Fibroblast of skin of right quadriceps (primary cell): ENCODE measurements at places on chromosomes 6 and 20.

DNA sequence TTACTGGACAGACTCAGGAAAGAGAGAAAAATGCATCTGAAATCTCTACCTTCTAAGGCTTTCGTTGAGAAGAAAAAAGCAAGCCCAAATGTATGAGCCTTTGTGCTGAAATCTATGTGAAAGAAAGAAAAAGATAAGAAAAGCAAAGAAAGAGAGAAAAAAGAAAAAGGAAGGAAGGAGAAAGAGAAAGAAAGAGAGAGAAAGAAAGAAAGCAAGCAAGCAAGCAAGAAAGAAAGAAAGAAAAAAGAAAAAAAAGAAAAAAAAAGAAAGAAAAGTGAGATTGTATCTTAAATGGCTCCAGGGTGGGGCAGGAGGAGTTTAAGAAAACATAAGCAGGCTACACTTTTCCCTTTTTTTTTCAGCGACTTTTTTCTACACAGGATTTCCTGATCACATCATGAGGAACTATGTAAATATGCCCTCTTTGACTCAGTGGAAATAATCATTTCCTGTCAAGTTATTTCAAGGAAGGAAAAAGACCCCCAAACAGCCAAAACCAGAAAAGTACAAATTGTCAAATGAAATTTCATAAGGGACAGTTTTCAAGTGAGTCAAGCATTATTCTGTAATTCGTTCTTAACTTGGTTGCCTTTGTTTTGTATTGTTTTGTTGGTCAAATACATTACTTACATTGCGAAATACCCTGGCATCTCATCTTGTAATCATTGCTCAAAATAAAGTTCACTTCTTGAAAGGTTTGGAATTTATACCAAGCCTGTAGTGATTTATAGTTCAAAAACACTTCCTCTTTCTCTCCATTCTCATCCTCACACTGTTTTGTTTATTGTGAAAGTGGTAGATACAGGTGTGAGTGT, 79.5 kb upstream of the RNF217 start:
- DNase-seq: peak; percentile 50

DNA sequence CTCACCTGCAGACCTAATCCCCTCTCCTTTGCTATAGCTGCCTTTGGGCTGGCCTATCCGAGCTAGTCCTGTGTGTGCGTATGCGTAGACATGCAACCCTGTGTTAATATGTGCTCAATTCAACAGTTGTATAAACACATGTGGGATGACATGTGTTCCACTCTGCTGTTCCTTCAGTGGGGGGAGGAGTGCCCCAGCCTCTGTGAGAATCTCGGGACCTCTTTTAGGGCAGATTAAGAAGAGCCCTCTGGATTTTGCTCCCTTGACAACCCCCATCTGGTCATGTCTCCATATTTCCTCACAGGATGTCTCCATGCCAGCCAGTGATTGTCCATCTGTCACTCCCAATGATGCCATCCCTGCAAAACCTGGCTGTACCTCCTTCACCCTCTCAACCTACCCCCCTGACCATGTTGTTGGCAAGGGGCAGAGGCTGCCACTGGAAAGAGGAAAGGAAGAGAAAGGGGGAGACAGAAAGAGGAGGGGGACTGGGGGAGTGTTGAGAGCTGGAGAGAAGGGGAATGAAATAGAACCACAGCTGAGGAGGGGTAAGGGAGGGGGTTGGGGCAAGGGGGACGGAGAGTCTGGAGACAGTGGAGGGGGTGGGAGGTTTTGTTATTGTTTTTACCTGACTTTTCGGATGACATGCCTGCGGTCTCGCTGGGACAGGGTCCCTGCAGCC, 417 bp downstream of the PRRT1 start:
- DNase-seq: no peak

- DNase-seq: no peak
These were observed 66.2 kb downstream of the ARMC2 start for GRCh38 chr6:108914235-108915022.

DNA sequence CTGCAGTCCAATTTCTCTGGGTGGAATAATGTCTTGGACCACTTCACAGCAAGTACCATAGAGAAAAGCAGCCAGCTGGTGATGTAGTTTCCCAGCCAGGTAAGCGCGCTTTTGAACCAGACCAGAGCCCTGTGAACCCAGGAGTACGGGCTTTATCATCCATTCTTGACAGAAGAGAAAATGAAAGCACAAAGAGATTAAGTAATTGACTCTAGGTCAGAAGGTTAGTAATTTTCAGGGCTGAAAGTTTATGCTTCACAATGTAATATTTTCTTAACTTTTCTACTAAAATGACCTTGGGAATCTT, 7.1 kb upstream of the UST start:
- DNase-seq: no peak

- peak; percentile 91 for DNase-seq
These were observed 84.3 kb upstream of the TAB2 start for GRCh38 chr6:149233056-149233715.

DNA sequence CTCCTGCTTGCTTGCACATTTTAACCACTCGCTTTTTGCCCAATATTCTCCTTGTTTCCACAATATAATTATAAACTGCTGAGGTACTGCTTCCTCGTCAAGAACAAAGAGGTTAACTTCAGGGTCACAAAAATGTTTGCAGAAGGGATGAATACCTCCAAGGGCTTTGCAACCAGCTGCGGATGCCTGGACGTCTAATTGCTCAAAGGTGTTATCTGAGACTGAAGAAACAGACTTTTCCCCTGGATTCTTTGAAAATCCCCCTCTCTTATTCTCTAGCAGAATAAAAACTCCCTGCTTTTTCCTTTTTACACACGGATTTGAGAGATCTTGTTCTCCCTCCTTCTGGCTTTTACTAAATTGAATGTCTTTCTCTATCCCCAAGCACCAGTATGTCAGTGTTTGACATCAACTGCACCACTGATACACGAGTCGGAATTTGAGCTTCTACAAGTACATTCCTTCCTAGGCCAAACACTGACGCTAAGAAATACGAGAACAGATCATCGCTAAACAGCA, 336 bp upstream of the SMPDL3A start:
- DNase-seq: peak; percentile 83

DNA sequence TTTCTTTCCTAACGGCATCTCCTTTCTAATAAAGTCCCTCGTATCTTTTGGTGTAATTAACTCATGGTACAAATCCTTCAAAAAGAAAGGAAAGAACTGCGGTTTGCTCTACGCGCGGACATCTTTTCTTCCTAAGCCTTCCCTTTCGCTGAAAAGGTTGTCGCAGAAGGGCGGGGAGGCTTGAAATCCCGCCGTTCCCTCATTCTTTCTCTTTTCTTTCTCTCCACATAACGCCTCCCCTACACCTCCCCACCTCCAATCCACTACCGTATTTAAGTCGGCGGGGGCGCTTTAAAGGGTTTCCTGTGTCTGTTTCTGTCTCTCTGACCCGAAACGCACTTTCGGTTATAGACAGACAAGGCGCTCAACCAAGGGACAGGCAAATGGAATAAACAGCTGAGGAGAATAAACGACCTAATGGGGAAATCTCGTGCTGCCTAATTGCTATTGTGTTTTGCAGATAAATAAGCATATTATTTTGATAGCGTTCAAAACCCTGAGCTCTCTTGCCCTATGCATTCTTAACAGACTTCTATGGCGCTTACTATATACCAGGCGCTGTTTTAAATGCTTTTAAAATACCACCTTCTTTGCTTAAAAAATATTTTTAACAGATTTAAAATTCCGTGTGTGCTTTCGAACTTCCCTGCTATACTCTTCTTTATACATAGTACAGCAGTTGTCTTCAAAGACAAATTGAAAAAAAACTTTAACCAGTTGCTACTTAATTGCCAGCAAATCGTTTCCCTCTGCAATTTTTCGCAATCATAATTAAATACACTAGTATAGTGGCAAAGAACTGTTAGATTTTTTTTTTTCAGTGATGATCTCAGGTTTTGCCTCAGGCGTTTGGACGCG, 2.5 kb upstream of the HEY2 start:
- DNase-seq: peak; percentile 32

GRCh38 chr20:37992802-37993409, 40.4 kb downstream of the TTI1 start:
- peak; percentile 93 for DNase-seq

- peak; percentile 72 for DNase-seq
These were observed 47.3 kb downstream of the L3MBTL3 start for GRCh38 chr6:130065609-130066156.

DNA sequence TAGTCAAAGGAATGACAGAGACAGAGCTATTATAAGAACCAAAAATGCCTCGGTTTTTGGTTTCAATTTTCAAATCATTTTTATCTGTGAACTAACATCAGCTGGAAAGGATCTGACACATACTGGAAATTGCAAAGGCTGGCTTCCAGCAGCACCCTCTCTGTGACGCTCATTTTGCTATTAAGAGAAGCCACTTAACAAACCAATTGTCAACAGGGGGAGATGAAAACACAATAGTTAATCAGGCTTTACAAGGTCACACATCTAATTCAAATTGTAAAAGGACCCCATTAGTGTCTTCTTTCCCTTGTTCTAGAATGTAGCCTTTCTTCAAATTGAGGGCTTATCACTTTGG, 160.5 kb downstream of the TFAP2B start:
- no peak for DNase-seq

DNA sequence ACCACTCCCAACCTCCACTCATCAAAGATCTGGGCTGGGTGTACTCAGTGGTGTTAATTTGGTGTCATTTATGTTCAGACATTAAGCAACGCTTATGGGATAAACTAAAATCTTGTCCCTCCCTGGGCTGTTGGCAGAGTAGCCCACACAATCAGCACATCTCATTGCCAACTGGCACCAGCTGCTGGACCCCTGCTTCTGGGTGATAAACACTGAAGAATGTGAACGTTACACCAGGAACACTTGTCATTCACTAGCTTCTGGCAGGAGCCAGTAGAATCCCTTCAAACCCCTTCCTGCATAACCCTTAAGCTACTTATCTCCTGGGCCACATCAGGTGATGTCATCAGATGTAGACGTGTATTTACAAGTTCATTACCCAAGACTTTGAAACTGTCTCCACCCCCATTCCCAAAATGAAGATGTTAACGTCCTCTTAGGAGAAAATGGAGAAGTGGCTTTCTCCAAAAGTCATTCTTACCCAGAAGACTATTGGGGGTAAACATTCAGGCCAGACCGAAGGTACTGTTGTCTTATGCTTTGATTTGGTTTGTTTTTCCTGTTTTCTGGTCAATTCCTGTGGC, 107.8 kb upstream of the CD93 start:
- no peak for DNase-seq

DNA sequence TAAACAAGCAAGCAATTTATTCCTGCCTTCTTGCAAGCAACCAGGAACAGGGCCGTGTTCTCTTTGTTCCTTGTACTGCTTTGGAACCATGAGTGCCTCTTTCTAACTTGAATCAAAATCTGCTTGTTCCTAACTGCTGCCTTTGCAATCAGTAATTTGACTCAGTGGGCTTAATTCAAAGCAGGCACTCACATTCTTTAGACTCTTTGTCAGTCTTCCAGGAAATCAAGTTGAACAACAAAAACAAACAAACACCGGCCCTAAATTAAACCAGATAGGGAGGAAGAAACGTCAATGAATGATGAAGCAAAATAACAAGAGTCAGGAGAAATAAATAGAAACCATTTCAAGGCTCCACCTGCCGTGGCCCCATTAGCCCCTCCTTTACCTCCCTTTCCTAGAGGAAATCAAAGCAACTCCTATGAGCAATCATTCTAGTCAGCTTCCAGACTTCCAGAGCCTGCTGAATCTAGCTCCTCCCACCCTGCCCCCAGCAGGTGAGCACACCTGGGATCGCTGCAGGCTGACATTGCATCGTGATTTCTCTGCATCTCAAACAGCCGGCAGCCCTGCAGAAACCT, 582.2 kb upstream of the FLRT3 start:
- peak; percentile 73 for DNase-seq

DNA sequence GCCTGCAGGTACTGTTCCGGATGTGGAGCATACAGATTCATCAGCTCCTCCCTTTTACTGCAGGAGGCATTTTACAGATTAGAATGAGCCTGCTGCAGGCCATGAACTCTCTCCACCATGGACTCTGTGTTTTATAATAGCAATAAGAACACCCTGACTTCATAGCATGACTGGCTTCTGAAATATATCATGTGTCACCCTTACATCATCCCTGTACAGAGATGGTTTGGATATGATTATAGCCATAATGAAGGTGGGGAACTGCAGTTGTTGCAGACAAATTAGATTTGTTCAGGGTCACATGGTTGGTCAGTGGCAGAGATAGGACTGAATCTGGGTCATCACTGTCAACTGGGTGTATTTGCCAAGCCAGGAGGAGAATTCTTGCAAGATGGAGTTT, 100.7 kb downstream of the FOXO3 start:
- peak; percentile 63 for DNase-seq

- no peak for DNase-seq
These were observed 130.4 kb downstream of the INSM1 start for GRCh38 chr20:20498076-20498861.

DNA sequence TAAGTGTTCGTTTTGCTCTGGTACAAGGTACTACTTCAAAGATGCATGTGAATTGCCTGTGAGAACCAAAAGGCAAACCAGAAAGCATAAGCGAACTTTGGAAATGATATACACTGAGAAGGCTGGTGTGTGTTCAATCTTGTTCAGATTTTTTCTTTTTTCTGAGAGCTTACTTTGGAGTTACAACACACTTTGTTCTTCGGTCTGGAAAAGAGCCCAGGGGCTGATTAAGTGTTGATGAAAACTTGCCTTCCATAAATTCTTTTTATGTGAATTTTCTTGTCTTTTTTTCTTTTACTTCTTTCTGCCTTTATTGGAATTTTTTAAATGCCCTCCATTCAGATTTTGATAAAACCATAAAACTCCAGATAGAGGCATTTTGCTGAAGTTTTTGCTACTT, 395.1 kb upstream of the SASH1 start:
- peak; percentile 83 for DNase-seq

DNA sequence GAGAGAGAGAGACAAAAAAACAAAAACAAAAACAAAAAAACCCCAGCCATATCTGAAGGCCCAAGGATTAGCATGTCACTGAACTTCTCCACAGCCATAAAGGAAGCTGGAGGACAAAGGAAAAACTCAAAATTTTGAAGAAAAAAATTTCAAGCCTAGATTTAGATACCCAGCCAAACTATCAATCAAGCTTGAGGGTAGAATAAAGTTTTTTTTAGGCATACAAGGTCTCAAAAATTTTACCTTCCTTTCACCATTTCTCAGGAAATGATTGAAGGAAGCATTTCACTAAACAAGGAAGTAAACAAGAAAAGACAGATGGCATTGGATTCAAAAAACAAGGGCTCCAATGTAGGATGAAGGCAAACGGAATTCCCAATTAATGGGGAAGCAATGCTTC, 52.1 kb downstream of the KCNK5 start:
- DNase-seq: no peak

DNA sequence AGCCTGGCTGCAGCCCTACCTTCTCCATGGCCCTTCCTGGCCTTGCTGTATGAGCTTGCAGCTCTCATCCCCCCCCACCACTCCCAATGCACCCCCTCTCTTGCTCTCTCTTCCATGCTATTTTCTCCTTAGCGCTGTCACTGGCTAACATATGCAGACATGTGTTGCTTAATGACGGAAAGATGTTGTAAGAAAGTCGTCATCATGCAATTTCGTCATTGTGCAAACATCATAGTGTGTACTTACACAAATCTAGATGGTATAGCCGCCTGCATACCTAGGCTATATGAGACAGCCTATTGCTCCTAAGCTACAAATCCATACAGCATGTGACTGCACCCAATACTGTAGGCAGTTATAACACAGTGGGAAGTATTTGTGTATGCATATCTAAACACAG, 27.0 kb downstream of the ANGPT4 start:
- no peak for DNase-seq
